ENCODE measurements at places on chromosomes 5 and 9. TPM values are rescaled to one million over a fixed set of nuclear protein-coding genes. Genes with fewer than 3 reads are reported as not detected.
A peak's percentile ranks its signal among the peaks of the same experiment; 100 is the strongest.

The IL3 gene
- total RNA-seq, result not detected

DNA sequence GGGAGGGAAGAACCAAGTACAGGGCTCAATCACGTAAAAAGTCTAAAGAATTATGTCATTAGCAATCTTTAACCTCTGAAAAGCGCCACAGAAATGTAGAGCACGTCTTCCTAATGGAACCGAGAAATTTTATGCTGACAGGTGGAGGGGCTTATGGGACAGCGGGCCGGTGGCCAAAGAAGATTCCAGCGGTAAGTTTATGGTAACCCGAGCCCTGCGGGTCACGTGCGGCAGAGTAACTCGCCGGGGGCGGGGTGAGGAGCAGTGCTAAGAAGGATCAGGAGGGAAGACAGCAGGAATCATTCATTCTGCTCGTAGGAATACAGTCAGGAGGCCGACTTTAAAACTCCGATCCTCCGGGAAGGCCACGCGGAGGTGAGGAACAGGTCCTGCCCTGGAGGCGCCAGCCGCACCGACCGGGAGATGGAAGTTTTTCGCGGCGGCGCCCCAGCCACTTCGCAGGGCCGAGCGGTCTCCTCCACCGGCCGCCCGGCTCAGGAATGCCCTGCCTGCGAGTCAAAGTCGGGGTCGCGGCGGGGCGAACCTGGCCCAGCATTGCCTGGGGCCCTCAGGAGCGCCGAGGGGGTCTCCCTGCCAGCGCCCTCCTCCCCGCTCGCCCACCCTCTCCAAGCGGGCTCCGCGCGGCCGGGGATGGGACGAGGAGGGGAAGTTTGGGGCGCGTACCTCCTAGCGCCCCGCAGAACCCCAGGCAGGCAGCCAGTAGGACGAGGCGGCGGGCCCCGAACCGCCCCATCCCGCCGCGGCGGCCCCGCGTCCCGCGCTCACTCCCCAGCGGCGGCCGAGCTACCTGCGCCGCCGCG lies 101.8 kb downstream of the ESM1 start:
- no peaks in the 10 kb centered on the region for H3K36me3 ChIP-seq
- peak overlapping the region; percentile 44 for H3K4me3 ChIP-seq
- peaks cover 11% of the 10 kb centered on the region for H3K27me3 ChIP-seq
- DNase-seq, result peak; percentile 72

DNA sequence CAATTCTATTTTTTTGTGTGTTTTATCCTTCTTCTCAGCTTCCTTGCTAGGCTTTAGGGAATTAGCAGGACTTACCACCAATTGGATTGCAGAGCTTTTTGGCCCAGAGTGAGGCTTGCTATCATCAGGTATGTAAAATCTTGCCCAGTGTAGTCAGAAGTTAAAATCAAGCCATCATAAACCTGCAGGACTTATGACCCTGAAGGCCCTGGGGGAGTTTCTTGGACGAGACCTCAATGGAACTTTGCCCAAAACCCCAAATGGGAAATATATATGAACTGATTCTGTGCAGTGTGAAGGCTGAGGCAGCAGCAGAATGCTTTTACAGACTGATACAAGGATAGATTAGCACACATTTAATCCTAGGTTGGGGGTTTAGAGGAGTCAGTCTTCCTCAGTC lies 287.0 kb downstream of the SH3GL2 start:
- no peaks in the 10 kb centered on the region for H3K27me3 ChIP-seq
- DNase-seq, result no peak
- H3K27ac ChIP-seq, result no peak overlapping the region
- no peaks in the 10 kb centered on the region for H3K4me1 ChIP-seq

GRCh38 chr5:56307714-56308333 lies 74.7 kb upstream of the ANKRD55 start:
- H3K27ac ChIP-seq, result no peak overlapping the region

The SPINK5 gene
- 5.3 TPM for total RNA-seq

- no peak overlapping the region for H3K27ac ChIP-seq
- H3K27me3 ChIP-seq, result no peaks in the 10 kb centered on the region
- no peaks in the 10 kb centered on the region for H3K4me1 ChIP-seq
- no peaks in the 10 kb centered on the region for H3K36me3 ChIP-seq
- H3K4me3 ChIP-seq, result no peak overlapping the region
Observed at GRCh38 chr9:124210697-124211096, 47.1 kb upstream of the NEK6 start.

GRCh38 chr9:114387680-114388356 lies at the start of gene AKNA:
AKNA (minus strand) TSS chr9:114387982; CDS start chr9:114381333, 6,649 bp downstream.
- H3K27ac ChIP-seq, result peak within 1 kb of the TSS; percentile 70
- no peaks in the 10 kb centered on the region for H3K27me3 ChIP-seq
- no peaks in the 10 kb centered on the region for H3K36me3 ChIP-seq

The PDE8B gene
- 0.83 TPM for total RNA-seq

The SPAG8 gene
- total RNA-seq, result 2.9 TPM

GRCh38 chr9:107213561-107214028 lies 69.5 kb upstream of the RAD23B start:
- DNase-seq, result no peak
- H3K4me1 ChIP-seq, result no peaks in the 10 kb centered on the region
- no peak overlapping the region for H3K27ac ChIP-seq
- no peaks in the 10 kb centered on the region for H3K27me3 ChIP-seq
- H3K4me3 ChIP-seq, result no peak overlapping the region

GRCh38 chr9:34869390-34869789 lies 88.7 kb upstream of the PHF24 start:
- H3K4me3 ChIP-seq, result no peak overlapping the region
- H3K27ac ChIP-seq, result no peak overlapping the region
- H3K4me1 ChIP-seq, result peaks cover 3% of the 10 kb centered on the region
- H3K27me3 ChIP-seq, result no peaks in the 10 kb centered on the region

DNA sequence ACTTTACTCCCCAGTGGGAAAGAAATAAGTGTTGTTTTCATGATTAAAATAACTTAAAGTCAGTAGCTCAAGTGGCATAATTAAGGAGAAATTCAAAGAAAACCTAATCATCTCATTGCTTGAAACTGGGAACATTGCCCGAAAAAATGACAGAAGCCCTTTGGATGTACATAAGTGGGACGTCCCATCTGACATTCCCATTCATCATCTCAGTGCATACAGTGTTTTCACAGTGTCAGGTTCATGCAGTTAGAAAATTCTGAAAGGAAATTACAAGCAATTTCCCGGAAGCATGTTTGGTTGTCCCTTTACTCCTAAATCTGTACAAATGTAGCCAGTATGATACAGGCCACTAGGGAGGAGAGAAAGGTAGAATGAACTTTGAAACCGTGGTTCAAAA lies 95.6 kb downstream of the ADAMTS16 start:
- H3K27me3 ChIP-seq, result no peaks in the 10 kb centered on the region
- no peaks in the 10 kb centered on the region for H3K4me1 ChIP-seq

DNA sequence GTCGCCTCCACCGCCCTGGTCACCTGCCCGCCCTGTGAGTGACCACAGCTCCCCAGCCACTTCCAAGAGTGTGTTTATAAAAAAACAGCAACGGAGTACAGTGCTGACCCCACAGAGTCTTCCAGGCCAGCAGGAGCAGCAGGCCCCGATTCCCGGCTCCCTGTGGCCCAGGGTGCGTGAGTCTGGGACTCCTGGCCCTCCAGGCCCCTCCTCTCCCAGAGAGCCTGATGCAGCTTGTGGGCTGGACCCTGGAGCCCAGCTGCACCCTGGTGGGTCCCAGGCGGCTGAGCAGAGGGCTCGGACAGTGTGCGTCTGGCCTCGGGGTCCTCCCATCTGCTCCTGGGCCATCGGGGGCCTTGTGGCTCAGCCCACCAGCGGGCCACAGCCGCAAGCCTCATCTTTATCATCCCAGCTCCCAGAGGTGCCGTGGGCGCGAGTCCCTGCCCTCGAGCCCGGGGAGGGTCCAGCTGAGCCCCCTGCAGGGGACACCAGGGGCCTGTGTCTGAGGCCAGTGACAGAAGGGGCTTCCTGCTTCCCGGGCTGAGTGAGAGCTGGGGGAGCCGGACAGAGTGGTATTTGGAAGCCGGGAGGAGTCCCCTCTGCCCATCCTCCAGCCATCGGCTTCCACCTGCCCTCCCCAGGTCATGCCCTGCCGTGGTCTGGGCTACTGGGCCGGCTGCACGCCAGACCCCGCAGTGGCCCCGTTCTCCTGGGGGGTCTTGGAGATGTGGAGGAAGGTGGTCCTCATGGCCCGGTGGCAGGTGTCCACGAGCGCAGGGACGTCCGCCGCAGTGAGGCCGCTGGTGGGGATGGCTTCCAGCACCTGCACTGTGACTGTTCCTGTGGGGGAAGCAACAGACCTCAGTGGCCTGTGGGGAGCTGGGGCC lies 10.6 kb downstream of the EGFL7 start:
- no peak overlapping the region for H3K4me3 ChIP-seq
- H3K27ac ChIP-seq, result peak overlapping the region; percentile 28
- no peaks in the 10 kb centered on the region for H3K27me3 ChIP-seq
- H3K4me1 ChIP-seq, result no peaks in the 10 kb centered on the region
- H3K36me3 ChIP-seq, result no peaks in the 10 kb centered on the region
- DNase-seq, result no peak

- H3K27ac ChIP-seq, result no peak within 1 kb of the TSS
- H3K36me3 ChIP-seq, result peaks cover 4% of the 10 kb centered on the region
- DNase-seq, result peak; percentile 84
- no peaks in the 10 kb centered on the region for H3K4me1 ChIP-seq
- peak within 1 kb of the TSS; percentile 82 for H3K4me3 ChIP-seq
- H3K27me3 ChIP-seq, result no peaks in the 10 kb centered on the region
Observed at GRCh38 chr9:128339761-128340690, at the start of gene SLC27A4. SLC27A4 (plus strand) TSS chr9:128340527; CDS start chr9:128343133, 2,606 bp downstream.

The PLPP1 gene
- total RNA-seq, result 68.4 TPM

The ARL14EPL gene
- total RNA-seq, result not detected

GRCh38 chr5:171342362-171343111 lies 33.5 kb downstream of the TLX3 start:
- no peaks in the 10 kb centered on the region for H3K4me1 ChIP-seq
- H3K36me3 ChIP-seq, result no peaks in the 10 kb centered on the region
- DNase-seq, result peak; percentile 73
- H3K27me3 ChIP-seq, result peaks cover 14% of the 10 kb centered on the region
- H3K27ac ChIP-seq, result no peak overlapping the region

The SETX gene
- total RNA-seq, result 35.1 TPM

- H3K27ac ChIP-seq, result no peak overlapping the region
- no peaks in the 10 kb centered on the region for H3K4me1 ChIP-seq
- no peak for DNase-seq
- no peak overlapping the region for H3K4me3 ChIP-seq
- H3K36me3 ChIP-seq, result no peaks in the 10 kb centered on the region
Observed at GRCh38 chr9:94112716-94113465, 28.6 kb downstream of the PTPDC1 start.

The FOXD1 gene
- 0.11 TPM for total RNA-seq

DNA sequence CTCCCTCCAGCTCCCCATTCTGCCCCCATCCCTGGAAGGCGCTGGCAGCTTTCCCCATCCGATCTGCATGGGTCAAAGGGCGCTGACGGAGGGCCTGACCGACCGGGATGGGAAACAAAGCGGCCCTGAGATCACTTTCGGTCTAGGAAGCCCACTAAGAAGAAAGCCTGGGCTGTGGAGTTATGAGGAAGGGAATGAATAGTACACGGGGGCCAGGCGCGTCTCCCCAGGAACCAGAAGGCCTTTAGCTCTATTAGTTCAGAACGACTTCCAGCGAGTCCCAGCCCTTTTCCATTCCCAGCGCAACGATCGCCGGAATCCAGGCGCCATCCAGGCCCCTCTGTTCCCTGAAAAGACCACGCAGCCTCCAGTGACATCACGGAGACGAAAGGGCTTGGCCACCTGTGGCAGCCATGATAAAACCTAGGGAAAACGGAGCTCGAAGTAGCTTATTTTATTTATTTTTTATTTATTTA lies 70.1 kb upstream of the CCDC180 start:
- no peaks in the 10 kb centered on the region for H3K4me1 ChIP-seq
- peak overlapping the region; percentile 84 for H3K27ac ChIP-seq
- DNase-seq, result no peak

DNA sequence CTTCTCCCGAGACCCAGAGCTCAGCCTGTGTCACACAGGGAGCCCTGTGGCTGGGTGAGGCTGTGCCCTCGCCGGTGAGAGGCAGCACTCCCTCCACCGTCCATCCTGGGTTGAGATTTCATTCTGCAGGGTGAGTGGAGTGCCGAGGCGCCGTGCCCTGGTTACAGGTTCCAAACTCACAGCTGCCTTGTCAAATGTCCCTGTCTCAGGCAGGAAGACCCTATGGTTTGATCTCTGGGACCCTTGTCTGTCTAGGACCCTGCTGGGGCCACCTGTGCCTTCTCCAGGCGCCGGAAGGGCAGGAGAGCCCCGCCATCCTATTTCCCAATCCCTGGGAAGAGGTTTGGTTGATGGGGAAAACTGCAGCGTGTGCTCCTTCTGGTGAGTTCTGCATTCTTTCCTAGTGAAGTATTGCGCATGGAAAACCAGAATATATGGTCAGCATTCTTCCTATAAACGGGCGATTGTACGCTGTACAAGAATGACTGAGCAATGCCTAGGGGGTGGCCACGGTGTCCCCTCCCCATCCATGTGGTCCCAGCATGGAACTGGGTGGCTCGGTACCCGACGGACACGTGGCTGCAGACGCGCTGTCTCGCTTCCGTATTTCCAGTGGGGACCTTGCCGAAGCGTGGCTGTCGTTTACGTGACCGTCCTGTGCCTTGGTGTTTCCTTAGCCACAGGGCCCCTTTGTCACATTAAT lies 95.9 kb upstream of the COL5A1 start:
- H3K4me1 ChIP-seq, result no peaks in the 10 kb centered on the region
- no peaks in the 10 kb centered on the region for H3K27me3 ChIP-seq
- H3K27ac ChIP-seq, result no peak overlapping the region
- DNase-seq, result peak; percentile 84
- H3K36me3 ChIP-seq, result no peaks in the 10 kb centered on the region

The SLC36A3 gene
- total RNA-seq, result not detected

GRCh38 chr5:154647114-154647760 lies 107.9 kb upstream of the LARP1 start:
- DNase-seq, result peak; percentile 40
- H3K27ac ChIP-seq, result no peak overlapping the region
- no peak overlapping the region for H3K4me3 ChIP-seq
- no peaks in the 10 kb centered on the region for H3K4me1 ChIP-seq
- H3K27me3 ChIP-seq, result no peaks in the 10 kb centered on the region

- H3K27me3 ChIP-seq, result peaks cover 20% of the 10 kb centered on the region
- no peaks in the 10 kb centered on the region for H3K36me3 ChIP-seq
- peak; percentile 70 for DNase-seq
- H3K27ac ChIP-seq, result no peak overlapping the region
- H3K4me1 ChIP-seq, result peaks cover 14% of the 10 kb centered on the region
- peak overlapping the region; percentile 24 for H3K4me3 ChIP-seq
Observed at GRCh38 chr9:137302449-137303150, 529 bp upstream of the NRARP start.

The PCDHB4 gene
- total RNA-seq, result 5.2 TPM
